NCI-H187 (cell line): ENCODE measurements at places on chromosomes 13 and 19.

DNA sequence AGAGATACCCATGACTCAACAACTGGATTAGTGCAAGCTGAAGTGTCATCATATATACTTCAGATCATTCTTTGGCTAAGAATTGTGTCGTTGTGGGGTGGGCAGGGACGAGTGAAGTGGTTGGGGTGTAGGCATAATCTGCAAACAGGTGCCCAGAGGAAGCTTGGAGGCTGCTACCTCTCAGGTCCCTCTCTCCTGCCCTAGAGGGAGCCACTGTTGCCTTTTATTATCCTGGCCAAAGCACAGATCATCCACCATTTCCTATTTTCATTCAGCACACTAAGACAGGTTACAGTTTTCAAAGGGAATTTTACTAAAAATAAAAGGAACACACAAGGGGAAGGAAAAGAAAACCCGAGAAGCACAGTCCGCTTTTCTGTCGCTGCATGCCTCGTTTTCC is 126.6 kb downstream of the HS6ST3 start:
- no peak for DNase-seq

GRCh38 chr19:1985588-1986356 is 29.7 kb downstream of the BTBD2 start:
- no peak for DNase-seq

GRCh38 chr13:59354665-59355369 is 808.9 kb downstream of the DIAPH3 start:
- DNase-seq: no peak

DNA sequence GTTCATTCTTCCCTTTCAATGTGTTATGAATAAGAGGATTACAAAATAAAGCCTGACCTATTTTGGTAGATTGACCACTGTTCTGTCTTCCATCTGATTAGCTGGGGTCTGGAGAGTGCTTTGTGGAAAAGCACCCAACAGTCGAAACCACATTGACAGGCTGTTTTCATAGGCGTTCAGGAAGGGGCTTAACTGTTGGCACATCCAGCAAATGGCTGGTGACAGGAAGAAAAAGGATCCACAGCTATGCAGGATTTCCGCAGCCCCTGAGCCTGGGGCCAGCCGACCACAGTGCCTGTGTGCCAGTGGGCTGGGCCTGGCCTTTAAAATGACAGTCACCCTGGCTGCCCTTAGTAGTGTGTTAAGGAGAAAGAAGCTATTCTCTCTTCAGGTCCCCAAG is 113.3 kb downstream of the SIPA1L3 start:
- no peak for DNase-seq

DNA sequence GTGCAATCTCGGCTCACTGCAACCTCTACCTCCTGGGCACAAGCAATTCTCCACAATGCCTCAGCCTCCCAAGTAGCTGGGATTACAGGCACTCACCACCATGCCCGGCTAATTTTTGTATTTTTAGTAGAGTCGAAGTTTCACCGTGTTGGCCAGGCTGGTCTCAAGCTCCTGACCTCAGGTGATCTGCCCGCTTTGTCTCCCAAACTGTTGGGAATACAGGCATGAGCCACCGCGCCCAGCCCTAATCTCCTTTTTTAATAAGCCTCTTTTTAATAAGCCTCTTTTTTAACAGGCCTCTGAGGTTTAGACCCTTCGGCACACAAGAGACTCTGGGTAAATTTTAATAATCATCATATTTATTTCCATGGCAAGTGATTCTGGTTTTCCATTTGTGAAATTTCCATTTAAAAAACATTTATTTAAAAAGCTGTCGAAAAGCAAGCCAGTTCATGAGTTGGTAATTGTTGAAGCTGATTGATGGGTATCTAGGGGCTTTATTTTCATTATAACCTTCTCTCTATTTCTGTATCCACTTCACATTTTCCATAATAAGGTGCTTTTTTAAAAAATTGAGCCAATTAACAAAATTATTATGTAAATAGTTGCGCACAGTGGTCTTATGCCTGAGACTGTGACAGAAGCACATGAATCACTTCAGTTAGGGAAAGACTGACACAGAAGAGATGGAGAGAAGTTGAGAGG is 11.8 kb downstream of the POU2F2 start:
- no peak for DNase-seq

- no peak for DNase-seq
Measured at GRCh38 chr19:30087381-30088138, 145.5 kb downstream of the URI1 start.

DNA sequence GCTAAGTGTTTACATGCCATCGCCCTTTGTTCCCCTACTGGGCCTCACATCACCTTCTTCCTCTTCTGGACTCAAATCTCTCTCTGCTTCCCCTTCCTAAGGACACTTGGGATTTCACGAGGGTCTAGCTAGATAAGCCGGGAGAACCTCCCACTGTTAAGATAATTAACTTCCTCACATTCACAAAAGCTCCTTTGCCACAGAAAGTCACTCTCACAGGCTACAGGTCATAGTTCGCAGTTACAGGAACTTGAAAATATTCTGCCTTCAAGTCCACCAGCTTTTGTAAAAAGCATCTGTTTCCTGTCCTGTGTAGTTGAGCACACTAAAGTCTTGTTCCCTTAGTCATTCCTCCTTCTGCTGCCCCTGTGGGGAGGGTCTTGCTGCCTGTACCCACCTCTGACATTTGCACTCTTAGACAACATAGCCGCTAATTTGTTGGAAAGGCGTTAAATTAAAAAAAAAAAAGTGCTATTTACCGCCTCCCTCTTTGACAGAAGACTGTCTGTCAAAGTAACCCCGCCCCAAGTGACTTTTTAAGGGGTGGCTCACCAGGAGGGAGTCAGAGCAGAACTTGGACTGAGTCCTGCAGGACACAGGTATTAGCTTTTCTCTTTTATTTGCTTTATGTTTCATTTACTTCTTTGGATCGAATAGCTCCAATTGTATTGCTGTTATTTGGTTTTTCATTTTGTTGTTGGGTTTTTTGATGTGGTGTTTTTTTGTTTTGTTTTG is 26.8 kb upstream of the CEACAM21 start:
- no peak for DNase-seq

- no peak for DNase-seq
Measured at GRCh38 chr13:79833991-79834390, 353.0 kb downstream of the NDFIP2 start.

DNA sequence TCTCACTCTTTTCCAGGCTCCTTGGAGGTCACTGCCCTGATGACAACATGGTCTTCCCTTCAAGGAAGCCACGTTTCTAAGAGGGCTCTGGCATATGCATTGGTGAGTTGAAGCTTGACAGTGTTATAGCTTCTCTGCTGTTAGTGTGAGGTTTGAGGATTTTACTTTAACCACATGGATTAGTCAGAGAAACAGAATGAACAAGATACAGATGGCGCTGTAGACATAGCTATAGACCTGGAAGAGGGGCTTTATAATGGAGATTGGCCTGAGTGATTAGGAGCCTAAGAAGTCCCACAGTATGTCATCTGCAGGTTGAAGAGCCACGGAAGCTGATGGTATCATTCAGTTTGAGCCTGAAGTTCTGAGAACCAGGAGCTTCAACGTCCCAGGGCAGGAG is 18.4 kb upstream of the URI1 start:
- DNase-seq: no peak

DNA sequence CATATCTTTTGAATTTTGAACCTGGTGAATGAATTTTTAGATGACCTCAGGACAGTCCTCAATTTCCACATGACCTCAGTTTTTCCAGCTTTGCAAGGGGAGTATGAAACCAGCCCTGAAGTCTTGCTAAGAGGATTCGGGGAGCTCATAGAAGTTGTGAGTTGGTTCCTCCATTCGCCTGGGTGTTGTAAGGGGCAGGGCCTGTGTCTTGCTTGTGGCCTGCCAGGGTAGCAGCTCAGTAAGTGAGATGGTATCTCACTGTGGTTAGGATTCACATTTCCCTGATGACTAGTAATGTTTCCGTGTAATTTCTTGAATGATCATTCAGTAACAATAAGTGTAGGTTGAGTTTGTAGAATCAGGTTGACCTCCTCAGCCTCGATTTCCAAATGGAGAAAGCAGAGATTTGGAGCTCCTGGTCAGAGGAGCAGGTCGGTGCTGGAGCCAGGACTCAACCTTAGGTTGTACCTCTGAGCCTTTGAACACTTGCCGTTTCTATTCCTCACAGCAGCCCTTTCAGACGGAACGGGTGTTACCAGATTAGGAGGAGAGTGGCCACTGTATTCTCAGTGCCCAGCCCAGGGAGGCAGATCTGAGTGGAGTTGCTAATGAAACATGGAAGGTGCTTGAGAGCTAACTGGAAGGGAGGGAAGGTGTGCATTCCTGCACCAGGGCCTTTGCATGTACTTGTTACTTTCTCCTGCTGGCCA is 14.6 kb downstream of the NACC1 start:
- no peak for DNase-seq

GRCh38 chr13:90105849-90106496 is 1241.5 kb upstream of the MIR17HG start:
- no peak for DNase-seq

DNA sequence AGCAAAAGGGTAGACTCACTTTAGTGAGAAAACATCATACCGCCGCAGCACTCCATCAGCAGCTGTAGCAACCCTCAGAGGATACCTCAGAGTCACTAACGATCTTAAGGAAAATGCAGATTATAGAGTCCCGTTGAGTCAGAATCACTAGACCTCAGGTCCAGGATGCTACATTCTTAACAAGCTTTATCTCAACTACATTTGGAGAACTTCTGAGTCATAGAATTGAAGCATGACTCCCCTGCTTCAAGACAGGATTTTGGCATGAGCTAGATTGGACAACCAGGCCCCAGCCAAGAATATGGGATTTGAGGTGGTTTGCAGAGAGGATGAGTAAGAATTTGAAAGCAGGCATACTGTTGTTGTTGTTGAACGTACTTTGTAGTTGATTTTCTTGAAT is 118.9 kb upstream of the UBL3 start:
- no peak for DNase-seq

- DNase-seq: no peak
Measured at GRCh38 chr19:17575871-17576757, 20.7 kb downstream of the COLGALT1 start.

GRCh38 chr13:20305587-20305986 is 73.5 kb upstream of the GJB6 start:
- DNase-seq: no peak

- no peak for DNase-seq
Measured at GRCh38 chr19:44954278-44954648, 917 bp upstream of the CLPTM1 start.

DNA sequence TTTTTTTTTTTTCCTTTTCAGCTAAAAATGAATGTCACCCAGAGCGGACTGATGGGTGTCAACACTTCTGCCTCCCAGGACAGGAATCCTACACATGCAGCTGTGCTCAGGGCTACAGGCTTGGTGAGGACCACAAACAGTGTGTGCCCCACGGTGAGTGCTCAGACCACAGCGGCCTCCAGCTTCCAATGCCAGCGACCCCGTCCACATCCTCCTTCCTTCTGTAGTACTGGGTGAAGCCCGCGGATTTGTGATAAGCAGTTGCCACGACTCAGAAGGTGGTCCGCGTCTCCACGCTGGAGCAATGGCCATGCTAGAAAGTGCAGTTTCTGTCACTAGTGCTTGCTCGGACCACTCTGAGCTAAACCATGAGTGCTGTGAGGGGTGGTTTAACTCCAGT is 6.0 kb downstream of the PROZ start:
- no peak for DNase-seq

- DNase-seq: no peak
Measured at GRCh38 chr13:20340759-20341171, 108.6 kb upstream of the GJB6 start.

DNA sequence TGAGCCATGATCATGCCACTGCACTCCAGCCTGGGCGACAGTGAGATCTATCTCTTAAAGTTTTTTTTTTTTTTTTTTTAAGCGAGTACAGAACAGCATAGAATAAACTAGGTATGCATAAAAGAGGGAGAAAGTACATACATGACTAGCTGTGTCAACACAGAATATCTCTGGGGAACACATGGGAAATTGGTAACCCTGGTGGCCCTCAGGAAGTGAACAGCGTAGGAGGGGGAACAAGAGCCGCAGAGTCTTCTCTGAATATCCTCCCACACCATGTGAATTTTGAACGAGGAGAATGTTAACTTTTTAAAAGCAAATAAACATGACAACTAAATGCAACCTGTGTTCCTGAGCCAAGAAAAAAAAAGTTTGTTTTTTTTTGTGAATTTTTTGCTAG is 15.2 kb downstream of the PHLDB3 start:
- DNase-seq: no peak

- DNase-seq: no peak
Measured at GRCh38 chr19:48726556-48726955, 7.0 kb upstream of the MAMSTR start.

DNA sequence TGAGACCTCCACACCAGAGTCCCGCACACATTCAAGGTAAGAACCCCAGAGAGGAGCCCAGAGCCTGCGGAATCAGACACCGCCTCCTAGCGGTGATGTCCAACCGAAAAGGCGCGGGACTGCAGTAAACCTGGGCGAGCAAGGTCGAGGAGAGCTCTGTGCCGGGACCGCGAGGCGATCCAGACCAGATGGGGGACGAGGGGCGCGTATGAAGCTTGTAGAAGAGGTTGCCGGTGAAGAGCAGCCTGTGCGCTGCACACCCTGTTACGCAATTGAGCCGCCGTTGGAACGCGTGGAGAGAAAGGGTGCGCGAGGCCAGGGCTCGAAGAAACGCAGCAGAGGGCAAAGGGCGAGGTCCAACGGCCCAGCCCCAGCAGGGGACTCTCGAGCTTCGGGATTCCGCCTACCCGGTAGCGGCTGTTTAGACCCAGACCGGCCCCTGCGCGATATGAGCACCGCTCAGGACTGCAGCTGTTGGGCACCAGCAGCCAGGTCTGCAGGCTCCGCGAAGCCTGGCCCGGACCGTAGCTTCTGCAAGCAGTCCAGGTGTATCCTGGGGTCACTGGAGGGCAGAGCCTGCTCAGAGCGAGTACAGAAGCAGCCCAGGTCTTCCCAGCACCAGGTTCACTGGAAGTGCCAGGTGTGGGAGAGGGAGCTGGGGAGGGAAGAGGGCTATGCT is 65.9 kb upstream of the ZNF599 start:
- DNase-seq: no peak

GRCh38 chr13:71515744-71516038 is 351.3 kb downstream of the DACH1 start:
- DNase-seq: no peak

DNA sequence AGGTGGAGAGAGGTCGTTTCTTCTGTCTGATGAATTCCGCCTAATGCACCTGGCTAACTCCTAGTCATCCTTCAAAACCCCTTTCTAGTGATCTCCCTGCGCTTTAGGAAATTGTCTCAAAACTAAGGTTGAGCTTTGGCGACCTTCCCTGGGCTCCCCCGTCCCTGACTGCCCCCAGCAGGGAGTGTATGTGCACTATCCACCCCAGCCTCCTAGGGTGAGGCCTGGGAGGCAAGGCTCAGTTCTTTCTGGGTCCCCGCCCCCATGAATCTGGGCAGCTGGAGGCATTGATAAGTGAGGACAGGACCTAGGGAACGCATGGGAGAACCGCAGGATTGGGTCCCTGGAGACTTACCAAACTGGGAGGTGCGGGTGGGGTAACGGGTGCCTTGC is 378 bp downstream of the TLE6 start:
- no peak for DNase-seq

GRCh38 chr13:49858178-49858856 is 65.8 kb upstream of the KPNA3 start:
- no peak for DNase-seq

- DNase-seq: peak; percentile 22
Measured at GRCh38 chr13:92590503-92590908, 636.1 kb upstream of the GPC6 start.

GRCh38 chr19:558770-559439 is 13.5 kb upstream of the BSG start:
- DNase-seq: no peak
